ENCODE measurements at places on chromosomes 6 and 20. TPM values are rescaled to one million over a fixed set of nuclear protein-coding genes. Genes with fewer than 3 reads are reported as not detected.

- no peaks in the 10 kb centered on the region for H3K4me1 ChIP-seq
- no peak overlapping the region for H3K27ac ChIP-seq
- no peaks in the 10 kb centered on the region for H3K36me3 ChIP-seq
Observed at GRCh38 chr20:61746781-61747180, 318.9 kb downstream of the TAF4 start.

DNA sequence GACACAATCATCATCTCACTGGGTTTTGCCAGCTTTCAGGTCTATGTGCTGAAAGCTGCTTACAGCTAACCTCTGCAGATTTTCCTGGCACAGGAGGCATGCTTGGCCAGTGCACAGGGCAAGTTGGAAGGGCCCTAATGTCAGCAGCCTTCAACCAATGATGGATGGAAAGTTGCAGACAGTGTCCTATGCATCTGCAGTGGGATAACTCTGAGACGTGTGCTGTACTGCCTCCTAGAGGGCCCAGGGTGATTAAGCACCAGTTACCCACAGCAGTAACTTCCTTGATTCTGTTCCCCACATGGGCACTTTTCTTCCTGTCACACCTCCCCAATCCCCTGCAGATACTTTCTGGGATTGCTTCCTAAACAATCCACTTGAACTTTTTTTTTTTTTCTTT lies 38.6 kb downstream of the OVOL2 start:
- H3K27ac ChIP-seq, result no peak overlapping the region
- no peaks in the 10 kb centered on the region for H3K4me1 ChIP-seq
- no peaks in the 10 kb centered on the region for H3K27me3 ChIP-seq
- no peak for DNase-seq

GRCh38 chr20:37914672-37915433 lies 11.9 kb downstream of the VSTM2L start:
- H3K4me1 ChIP-seq, result peaks cover 14% of the 10 kb centered on the region
- DNase-seq, result no peak
- no peaks in the 10 kb centered on the region for H3K27me3 ChIP-seq
- H3K36me3 ChIP-seq, result no peaks in the 10 kb centered on the region
- no peak overlapping the region for H3K27ac ChIP-seq

- H3K36me3 ChIP-seq, result no peaks in the 10 kb centered on the region
- no peaks in the 10 kb centered on the region for H3K4me1 ChIP-seq
- no peak overlapping the region for H3K27ac ChIP-seq
- H3K27me3 ChIP-seq, result no peaks in the 10 kb centered on the region
- DNase-seq, result no peak
Observed at GRCh38 chr6:109916759-109917158, 61.4 kb upstream of the GPR6 start.

GRCh38 chr6:3102875-3103274 lies 15.6 kb upstream of the BPHL start:
- H3K36me3 ChIP-seq, result peaks cover 40% of the 10 kb centered on the region
- no peak for DNase-seq
- H3K4me3 ChIP-seq, result no peak overlapping the region
- H3K4me1 ChIP-seq, result no peaks in the 10 kb centered on the region

DNA sequence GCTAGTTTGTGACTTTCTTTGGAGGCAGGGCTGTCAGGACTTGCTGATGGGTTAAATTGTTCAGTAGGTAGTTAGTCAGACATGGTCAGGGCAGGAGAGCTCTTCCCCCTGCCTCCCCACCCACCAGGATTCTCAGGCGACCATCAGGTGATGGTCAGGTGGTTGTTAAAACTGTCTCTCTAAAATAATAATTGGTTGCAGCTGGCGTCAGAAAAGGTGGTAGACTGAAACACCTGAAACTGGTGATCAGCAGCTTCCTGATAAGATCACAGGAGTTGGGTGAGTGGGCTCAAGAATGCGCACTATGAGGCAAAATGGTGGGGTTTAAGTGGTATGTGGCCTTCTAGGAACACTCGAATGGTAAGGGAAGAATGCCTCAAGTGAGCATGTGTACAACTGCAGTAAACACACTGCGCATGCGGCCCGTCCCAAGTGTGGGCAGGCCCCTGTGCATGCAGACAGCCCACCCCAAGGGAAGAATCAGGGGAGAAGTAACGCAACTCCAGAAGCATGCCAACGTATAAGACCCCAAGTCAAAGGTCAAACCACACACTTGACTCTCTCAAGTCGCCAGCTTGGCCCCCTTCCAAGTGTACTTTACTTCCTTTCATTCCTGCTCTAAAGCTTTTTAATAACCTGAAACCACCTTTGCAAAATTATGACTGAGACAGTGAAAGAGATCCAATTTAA lies 7.9 kb upstream of the BLCAP start:
- no peak for DNase-seq
- H3K4me3 ChIP-seq, result no peak overlapping the region
- H3K36me3 ChIP-seq, result no peaks in the 10 kb centered on the region
- H3K27me3 ChIP-seq, result no peaks in the 10 kb centered on the region
- no peak overlapping the region for H3K27ac ChIP-seq

DNA sequence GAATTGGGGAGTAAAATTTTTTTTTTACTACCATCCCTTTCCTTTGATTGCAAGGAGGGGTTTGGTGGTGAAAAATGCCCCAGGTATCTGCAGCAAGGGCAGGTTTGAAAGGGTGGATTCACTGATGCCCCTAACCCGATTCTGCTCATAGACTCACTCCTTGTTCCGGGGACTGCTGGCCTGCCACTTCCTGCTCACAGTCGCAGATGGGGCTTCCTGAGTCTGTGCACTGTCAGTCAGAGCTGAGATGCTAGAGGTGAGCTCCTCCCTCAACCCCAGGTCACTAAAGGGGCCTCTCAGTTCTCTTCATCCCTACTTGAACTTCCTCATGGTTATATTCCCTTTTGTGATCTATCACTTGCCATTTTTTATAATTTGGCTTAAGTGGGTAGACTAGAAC lies 357.9 kb downstream of the FARS2 start:
- H3K27ac ChIP-seq, result no peak overlapping the region
- no peaks in the 10 kb centered on the region for H3K27me3 ChIP-seq
- no peaks in the 10 kb centered on the region for H3K36me3 ChIP-seq
- H3K4me1 ChIP-seq, result no peaks in the 10 kb centered on the region
- no peak for DNase-seq
- no peak overlapping the region for H3K4me3 ChIP-seq

DNA sequence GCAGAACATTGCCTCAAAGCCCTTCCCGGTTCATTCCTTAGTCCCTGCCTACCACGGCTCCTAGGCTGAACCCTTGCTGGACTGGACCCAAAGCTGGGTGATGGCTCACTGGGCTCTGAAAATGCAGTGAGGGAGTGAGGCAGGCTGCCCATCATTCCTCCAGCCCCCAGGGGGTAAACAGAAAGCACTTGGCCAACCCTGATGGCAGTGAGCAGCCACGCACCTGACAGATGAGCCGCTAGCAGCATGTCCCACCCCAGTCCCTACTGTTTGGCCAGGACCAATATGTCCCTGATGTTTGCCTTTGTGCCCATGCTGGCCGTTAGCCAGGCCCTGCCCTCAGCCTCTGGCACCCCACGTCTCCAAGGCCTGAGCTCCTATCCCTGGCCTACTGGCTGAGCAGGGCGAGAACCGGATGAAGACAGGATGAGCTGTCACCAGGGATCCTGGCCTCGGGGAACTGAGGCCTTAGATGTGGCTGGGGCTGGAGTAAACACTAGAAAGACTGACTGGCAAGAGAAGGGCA lies 19.4 kb upstream of the BAK1 start:
- H3K36me3 ChIP-seq, result no peaks in the 10 kb centered on the region
- peaks cover 4% of the 10 kb centered on the region for H3K4me1 ChIP-seq
- H3K27me3 ChIP-seq, result no peaks in the 10 kb centered on the region
- H3K4me3 ChIP-seq, result no peak overlapping the region
- H3K27ac ChIP-seq, result no peak overlapping the region

DNA sequence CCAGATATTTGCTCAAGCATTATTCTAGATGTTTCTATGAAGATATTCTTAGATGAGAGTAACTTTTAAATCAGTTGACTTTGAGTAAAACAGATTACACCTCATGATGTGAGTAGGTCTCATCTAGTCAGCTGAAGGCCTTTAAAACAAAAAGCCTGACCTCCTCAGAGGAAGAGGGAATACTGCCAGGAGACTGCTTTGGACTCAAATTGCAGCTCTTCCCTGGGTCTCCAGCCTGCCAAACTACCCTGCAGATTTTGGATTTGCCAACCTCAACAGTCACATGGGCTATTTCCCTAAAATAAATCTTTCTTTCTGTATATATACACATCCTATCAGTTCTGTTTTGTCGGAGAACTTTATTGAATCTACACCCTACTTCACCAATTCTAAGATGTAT lies 182.5 kb upstream of the TENT5A start:
- H3K4me3 ChIP-seq, result no peak overlapping the region
- no peaks in the 10 kb centered on the region for H3K27me3 ChIP-seq
- DNase-seq, result no peak
- H3K4me1 ChIP-seq, result no peaks in the 10 kb centered on the region

DNA sequence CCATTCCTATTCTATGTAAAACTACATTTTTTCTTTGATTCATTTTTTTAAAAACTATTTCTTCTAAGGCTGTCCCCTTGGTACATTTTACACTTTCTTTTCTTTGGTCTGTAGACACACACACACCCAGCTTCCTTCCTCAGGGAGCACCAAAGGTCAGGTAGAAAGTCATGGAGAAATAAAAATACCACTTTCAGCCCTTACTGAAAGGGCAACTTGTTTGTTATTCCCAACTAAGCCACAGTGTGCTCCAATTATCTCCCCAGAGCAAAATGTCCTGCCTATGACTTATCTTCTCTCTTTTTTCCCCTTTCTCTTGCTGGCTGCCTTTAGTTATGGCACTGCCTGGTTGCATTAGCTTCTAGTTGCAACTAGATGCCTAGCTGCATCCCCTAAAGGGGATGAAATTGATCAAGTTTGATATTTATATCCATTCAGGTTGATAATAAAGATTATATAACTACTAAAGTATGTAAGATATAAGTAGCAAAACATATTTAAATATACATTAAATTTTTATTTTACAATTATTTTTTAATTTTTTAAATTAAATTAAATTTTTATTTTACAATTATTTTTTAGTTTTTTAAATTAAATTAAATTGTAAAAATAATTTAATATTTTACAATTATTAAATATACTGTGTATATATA lies 21.6 kb upstream of the LRRC1 start:
- no peak overlapping the region for H3K4me3 ChIP-seq
- H3K27me3 ChIP-seq, result no peaks in the 10 kb centered on the region
- H3K36me3 ChIP-seq, result no peaks in the 10 kb centered on the region
- no peak for DNase-seq
- no peak overlapping the region for H3K27ac ChIP-seq

GRCh38 chr20:17617212-17617867 lies 47.5 kb downstream of the DSTN start:
- H3K4me3 ChIP-seq, result no peak overlapping the region
- H3K27ac ChIP-seq, result no peak overlapping the region
- peaks cover 39% of the 10 kb centered on the region for H3K36me3 ChIP-seq

- DNase-seq, result no peak
- no peaks in the 10 kb centered on the region for H3K36me3 ChIP-seq
- H3K27ac ChIP-seq, result no peak overlapping the region
- no peaks in the 10 kb centered on the region for H3K4me1 ChIP-seq
Observed at GRCh38 chr20:59178983-59179595, 15.5 kb downstream of the ZNF831 start.

GRCh38 chr6:10643201-10643651 lies 51.2 kb downstream of the C6orf52 start:
- H3K4me3 ChIP-seq, result no peak overlapping the region
- no peak overlapping the region for H3K27ac ChIP-seq
- no peaks in the 10 kb centered on the region for H3K27me3 ChIP-seq
- H3K36me3 ChIP-seq, result no peaks in the 10 kb centered on the region

DNA sequence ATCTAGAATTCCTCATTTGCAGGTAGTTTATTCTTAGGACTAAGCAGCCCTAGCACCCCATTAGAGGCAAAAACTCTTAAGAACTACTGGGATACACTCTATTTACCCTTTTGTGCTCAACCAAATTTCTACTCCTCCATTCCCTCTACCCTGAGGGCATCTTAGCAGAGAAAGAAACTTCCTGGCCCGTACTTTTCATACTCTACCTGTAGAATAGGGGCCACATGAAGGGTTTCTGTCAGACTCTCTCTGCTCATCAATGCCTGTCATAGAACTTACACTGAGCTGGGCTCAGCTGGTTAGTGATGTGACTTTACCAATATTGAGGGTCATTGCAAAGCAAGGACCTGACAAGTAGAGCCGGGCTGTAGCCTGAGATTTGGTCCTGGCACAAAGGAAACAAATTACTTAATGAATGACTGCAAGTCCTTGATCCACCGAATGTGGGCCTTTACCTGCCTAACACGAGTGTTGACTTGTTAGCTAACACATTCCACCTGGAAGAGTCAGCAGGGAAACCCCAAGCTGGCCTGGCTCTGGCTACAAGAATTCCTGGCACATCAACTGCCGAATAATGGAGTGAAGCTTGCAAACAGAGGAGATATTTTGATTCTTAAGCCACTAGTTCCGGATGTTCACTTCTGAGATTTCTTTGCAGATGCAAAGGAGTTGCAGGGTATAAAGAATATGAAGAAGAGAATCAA lies 280.5 kb upstream of the JAG1 start:
- H3K4me3 ChIP-seq, result no peak overlapping the region
- no peak for DNase-seq
- H3K36me3 ChIP-seq, result no peaks in the 10 kb centered on the region
- no peaks in the 10 kb centered on the region for H3K27me3 ChIP-seq
- H3K27ac ChIP-seq, result no peak overlapping the region

DNA sequence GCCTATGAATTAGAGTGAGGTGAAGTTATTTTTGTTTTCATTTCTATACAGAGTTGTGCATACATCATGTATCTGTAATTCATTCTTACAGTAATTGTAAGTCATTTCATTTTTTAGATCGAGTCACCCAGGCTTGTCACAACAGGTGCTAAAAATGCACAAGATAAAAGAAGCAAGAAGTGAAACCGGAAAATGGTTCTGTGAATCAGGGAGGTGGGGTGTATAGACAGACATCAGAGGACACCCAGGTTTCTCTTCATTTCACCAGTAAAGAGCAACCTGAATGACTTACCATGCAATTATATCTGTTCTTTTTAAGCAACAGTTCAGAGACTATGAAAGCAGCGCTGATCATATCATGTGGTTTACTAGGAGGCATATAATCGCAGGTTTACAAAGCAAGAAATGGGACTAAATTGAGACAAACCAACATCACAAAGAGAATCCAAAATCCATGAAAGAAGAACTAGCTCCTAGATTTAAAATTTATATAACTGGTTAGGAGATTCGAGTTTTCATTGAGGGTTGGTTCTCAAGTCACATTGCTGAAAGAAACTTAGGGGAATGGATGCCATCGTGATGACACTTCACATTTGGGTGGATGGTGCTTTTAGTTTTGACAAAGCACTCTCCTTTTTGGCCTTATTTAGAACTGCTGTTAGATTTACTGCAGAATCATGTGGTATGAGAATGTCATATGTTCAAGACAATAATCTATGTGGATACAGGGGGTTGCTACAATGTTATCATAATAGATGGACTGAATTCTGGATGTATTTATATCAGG lies 27.9 kb upstream of the TBC1D7 start:
- no peak for DNase-seq
- no peaks in the 10 kb centered on the region for H3K36me3 ChIP-seq
- no peaks in the 10 kb centered on the region for H3K27me3 ChIP-seq
- peaks cover 7% of the 10 kb centered on the region for H3K4me1 ChIP-seq
- no peak overlapping the region for H3K27ac ChIP-seq

Gene TP53TG5
- total RNA-seq, result not detected

Gene DEFB132
- not detected for total RNA-seq

Gene RPS21
- total RNA-seq, result 1,025 TPM

Gene TAF8
- 40.8 TPM for total RNA-seq

Gene C20orf96
- 0.92 TPM for total RNA-seq

Gene ABRACL
- total RNA-seq, result 21.8 TPM

Gene ADGRF1
- total RNA-seq, result not detected

Gene DDO
- total RNA-seq, result 0.68 TPM

Gene ZC2HC1B
- total RNA-seq, result not detected

Data from thoracic aorta (tissue), 2 donors.